Fibroblast of pulmonary artery (primary cell): ENCODE measurements at places on chromosomes 3 and 15.

- DNase-seq = no peak
Measured at GRCh38 chr15:78244893-78245292, 10.5 kb upstream of the ACSBG1 start.

DNA sequence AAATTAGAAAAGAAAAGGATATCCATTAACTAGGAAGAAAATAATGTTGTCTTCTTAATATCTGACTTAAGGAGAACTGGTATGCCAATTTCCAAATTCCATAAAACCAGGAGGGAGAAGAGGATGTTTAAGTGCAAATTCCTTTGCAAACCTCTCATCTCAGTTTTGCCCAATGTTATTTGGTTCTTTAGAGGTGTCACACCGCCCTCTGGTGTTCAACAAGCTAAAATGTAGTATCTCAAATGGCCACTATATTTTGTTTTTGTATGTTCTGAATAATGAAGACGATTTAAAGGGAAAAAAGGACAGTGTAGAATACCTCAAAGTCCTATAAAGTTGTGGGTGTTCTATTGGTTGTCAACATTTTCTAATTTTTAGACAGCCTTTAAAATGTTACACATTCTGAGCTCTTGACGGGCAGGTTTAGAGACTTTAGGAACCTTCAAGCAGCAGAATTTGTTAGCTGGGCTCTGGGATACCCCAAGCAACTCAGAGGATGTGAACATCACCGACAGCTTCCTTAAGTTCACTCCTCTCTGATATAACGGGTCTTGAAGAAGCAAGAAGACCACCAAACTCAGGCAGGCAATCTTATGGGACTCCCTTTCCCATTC lies 458.3 kb downstream of the MFSD1 start:
- DNase-seq = peak; percentile 84

- peak; percentile 47 for DNase-seq
Measured at GRCh38 chr3:78728406-78729145, 1039.2 kb downstream of the ROBO1 start.

GRCh38 chr15:67101911-67102598 lies 36.7 kb downstream of the SMAD3 start:
- no peak for DNase-seq

DNA sequence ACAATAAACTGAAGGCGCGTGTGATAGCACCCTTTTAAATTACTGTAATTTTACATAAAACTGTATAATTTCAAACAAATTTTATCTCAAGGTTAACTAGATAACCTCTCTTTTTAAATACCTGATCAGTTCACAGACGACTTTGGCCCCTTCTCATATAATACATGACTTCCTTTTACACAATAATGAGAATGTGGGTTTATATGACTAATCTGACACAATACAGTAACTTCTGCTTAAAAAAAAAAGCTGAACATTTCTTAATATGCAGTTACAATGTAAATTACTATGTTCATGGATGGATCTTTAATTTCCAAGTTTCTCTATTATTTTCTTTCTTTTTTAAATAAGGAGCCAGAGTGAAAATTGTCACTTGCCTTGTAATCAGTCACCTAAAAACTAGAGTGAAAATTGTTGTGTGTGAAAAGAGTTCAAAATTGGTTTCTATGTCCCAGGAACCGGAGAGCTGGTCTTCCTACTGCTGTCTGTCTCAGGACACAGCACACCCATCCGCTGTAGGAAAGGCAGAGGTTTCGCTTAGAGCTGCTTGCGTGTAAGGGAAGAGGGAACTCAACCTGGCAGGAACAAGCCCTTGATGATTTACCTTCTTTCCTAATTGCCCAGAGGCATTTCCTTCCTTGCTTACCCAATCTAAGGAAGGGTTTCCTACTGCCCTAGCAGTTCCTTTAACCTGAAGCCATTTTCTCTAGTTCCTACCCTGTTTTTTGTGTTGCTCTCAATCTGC lies 33.3 kb downstream of the PLD1 start:
- DNase-seq = no peak

DNA sequence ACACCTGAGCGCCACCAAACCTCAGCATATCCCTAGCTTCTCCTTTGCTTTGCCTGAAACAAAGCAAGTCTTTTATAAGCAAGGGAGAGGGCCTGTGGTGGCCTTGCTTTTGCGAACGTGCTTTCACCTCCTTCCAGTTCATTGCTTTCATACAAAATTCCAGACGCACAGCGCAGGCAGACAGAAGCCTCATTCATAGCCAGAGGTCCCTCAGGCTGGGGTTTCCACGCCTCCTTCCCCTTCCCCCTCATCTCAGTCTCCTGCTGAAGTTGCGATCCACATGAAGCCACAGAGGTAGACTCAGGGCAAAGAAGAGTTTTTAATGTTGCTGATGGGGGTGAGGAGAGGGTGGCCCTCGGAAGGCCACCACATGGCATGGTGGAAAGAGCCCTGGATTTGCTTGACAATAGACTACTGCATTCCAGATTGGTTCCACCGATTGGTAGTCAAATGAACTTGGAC lies 59.4 kb upstream of the FLNB start:
- no peak for DNase-seq

DNA sequence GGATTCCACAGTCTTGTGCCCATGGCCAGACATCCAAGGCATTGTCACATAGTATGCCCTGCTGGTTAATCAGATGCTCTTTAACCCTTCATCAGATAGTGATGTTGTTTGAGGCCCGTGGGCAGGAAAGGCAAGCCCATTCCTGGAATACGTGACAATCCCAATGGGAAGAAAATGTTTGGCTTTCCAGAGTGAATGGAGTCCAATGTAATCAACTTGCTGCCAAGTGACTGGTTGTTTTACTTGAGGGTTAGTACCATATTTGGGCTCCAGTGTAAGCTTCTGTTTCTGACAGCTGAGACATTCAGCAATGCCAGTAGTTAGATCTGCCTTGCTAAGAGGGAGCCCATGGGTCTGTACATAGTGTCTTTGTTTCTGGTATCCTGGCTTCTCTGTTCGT lies 31.3 kb downstream of the RPL39L start:
- DNase-seq = no peak

DNA sequence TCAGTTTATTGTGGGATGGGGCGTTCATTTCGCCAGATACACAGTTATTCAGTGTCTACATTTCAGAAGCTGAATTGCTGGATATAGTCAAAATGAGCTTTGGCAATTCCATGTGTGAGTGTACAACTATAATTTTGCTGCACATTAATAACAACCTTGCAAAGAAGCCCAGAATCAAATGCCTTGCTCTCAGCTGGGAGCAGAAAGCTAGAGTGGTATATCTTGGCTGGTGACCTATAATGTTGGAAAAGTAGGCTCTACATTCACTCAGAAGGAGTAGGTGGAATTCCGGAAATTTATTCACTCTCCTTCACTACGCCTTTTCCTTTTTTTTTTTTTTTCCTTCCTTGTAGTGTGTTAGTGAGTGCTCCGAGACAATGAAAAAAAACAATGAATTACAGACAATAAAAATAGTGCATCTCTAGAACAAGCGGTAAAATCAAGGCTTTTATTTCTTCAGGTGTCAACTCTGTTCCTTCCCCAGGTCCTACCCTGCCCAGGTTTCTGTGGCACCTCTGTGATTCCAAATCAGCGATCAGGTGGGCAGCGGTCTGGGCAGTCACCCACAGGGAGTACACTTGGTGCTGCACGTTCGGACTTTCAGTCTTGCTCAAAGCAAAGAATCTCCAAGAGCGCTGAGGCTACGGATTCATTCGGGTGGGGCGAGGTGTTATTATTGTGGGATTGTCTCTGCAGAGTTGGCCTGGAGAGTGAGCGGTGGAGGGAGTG lies 910 bp upstream of the ARPP21 start:
- DNase-seq = no peak

- DNase-seq = no peak
Measured at GRCh38 chr15:85860394-85861161, 65.9 kb upstream of the KLHL25 start.

GRCh38 chr3:46876313-46877300 lies 914 bp upstream of the PTH1R start:
- DNase-seq = no peak

DNA sequence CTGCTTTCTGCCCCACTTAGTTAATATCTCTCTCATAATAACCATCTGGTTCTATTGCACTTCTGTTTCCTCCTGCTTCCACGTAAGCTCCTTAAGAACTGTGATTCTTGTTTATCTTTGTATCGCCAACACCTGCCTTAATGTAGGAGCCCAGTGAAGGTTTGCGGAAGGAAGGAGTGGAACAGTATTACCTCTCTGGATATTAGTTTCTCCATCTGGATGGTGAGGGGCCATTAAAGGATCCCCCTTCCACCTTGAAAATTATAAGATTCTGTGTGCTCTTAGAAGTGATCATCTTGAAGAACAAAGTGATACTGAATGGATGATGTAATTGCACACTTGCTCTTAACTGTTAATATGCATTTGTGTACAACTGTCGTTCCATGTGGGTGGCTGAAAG lies 2.2 kb downstream of the CHRNA5 start:
- DNase-seq = no peak

DNA sequence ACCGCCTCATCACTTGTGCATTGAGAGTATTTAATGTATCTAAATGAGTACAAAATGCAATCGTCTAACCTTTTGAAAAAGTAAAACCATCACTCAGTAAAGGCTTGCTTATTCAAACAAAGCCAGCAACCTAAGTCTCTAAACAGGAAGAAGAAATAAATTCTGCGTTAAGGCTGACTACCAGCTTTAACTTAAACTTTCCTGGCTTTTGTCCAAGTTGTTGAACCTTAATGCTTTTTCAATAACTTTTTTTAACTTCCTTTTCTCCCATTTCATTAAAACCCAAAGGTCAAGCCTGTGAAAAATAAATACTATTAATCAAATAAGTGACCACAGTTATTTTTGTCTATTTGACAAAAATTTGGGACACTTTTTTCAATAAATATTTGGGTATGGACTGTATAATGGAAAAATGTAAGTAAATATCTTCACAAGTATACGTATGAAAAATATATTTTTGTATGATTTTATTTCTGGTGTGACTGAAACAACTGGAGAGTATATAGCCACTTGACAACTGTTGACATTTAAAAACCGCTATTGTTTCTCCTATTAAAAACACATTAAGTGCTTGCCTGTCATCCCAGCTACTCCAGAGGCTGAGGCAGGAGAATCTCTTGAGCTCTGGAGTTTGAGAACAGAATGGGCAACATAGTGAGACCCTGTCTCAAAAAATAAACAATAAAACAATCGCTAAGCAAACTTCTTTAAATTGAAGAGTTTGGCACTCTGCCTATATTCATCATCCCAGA lies 2.9 kb downstream of the KLHL24 start:
- DNase-seq = peak; percentile 20

GRCh38 chr3:58955308-58955707 lies 94.5 kb downstream of the CFAP20DC start:
- no peak for DNase-seq

DNA sequence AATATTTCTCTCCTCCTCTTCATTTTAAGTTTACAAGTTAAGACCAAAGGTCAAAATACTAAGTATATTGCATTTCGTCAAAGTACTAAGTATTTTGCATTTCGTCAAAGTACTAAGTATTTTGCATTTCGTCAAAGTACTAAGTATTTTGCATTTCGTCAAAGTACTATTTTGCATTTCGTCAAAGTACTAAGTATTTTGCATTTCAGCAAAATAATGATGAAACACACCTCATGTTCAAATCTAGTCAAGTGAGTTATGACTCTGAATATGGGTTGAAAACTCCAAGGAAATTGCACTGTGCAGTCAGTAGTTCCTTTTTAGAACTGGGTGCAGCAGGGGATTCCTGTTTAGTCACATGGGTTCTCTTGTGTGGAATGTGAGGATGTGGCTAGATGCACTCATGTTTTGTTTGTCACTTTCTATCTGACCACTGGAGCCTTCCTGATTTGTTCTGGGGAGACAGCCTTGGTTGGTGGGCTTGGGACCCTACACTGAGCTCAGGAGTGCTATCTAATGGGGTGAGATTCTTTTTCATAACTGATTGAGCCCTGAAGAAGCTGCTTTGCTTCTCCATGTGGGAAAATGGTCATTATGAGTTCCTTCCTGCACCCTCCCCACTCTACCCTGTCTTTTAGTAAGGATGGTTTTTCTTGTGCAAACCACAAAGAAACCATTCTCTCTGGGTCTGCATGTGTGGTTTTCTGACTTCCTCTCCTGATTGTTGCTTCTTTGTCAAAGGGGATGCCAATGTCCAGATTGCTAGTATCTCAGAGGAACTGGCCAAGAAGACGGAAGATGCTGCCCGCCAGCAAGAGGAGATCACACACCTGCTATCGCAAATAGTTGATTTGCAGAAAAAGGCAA lies 73.4 kb downstream of the CCK start:
- DNase-seq = peak; percentile 21

DNA sequence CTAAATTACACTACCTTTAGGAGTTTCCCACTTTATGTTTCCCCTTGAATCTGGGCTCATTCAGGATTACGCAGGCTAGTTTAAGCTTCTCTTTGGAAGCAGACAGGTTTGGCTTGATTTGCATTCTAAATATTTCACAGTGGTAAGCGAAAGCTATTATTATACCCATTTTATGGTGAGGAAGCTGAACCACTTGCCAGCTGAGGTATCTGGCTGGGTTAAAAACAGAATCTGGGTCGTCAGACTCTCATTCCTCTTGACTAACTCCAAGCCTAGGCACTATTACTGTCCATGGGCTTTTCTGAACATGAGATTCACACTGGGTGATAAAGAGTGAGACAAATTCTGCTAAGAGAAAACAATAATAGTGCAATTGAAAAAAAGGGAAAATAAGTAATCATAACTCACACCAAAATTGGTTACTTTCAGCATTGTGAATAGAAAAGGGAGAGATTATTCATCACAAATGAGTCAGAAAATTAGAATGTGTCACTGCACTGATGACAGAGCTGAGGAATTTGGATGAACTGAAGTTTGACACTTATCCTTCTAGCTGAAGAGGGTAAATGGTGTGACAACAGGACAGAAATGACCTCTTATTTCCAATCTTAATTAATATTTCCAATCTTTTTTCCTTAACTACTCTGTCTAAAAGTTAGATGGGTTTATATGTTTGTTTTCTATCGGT lies 211.3 kb downstream of the TIGIT start:
- DNase-seq = no peak

GRCh38 chr3:23667536-23668429 lies 138.0 kb upstream of the UBE2E1 start:
- DNase-seq = no peak

GRCh38 chr3:67654844-67655177 lies 399 bp upstream of the SUCLG2 start:
- no peak for DNase-seq

DNA sequence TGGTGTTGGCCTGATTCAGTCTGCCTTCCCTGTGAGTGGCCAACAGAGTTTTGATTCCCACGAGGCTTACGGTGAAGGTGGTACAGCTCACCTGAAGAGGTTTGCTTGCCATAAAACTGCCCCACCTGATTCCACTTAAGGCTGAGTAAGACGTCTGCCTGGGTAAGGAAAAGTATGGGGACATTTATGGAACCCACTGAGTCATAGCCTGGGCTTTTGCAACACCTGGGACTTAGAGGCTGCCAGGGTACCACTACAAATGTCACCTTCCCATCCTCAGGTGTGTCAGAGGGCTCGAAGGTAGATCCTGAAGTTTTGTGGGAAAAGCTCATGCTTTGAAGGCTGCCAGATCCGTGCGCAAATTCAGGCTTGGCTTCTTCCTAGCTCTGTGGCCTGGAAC lies 56.9 kb upstream of the SLCO2A1 start:
- DNase-seq = no peak
